Esophagus muscularis mucosa (tissue), 4 donors: ENCODE measurements at places on chromosomes 2 and 18. TPM values are rescaled to one million over a fixed set of nuclear protein-coding genes. Genes with fewer than 3 reads are reported as not detected.

ICA1L gene
- 9.6 TPM for total RNA-seq

GRCh38 chr2:240985881-240986786 lies 12.3 kb upstream of the SNED1 start:
- DNase-seq, result no peak

DNA sequence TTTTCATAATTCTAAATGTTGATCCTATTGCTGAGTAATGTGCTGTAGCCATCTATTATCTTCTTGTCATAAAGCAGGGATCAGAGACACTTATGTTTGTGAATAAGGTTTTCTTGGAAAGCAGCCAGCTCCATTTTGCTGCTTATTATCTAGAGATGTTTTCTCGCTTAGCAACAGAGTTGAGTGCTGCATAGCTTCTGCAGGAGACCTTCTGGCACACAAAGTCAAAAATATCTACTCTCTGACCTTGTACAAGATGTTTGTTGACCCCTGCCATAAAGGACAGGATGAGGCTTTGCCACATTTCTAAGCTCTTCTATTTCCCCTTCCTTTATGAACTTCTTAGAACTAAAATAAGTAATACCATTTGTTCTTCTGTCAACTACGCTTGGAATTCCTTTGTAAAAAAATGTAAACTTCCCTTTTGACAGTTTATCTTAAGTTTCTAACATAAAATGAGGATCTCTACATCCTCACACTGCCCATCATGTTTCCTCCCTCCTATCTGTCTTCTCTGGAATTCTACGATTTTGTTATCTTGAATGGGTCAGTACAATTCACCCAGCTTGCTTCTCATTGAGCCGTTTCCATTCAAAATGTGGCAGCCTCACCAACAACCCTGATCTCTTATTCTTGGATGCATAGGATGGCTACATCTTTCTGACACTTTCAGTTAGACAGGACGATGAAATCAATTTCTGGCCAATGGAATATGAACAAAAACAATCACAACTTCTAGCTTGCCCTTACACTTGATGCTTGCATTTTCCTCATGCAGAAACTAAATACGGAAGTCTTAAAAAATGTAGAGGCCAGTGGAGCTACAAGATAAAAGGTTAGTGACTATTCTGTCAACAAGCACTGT lies 1377.0 kb downstream of the SUCLG1 start:
- DNase-seq, result no peak

DNA sequence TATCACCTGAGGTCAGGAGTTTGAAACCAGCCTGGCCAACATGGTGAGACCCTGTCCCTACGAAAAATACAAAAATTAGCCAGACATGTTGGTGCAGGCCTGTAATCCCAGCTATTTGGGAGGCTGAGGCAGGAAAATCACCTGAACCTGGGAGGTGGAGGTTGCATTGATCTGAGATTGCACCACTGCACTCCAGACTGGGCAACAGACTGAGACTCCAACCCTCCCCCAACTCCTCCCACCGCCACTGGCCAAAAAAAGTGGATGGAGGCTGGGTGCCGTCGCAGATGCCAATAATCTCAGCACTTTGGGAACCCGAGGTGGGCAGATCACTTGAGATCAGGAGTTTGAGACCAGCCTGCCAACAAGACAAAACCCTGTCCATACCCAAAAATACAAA lies 10.1 kb upstream of the SPIRE1 start:
- DNase-seq, result no peak

DNA sequence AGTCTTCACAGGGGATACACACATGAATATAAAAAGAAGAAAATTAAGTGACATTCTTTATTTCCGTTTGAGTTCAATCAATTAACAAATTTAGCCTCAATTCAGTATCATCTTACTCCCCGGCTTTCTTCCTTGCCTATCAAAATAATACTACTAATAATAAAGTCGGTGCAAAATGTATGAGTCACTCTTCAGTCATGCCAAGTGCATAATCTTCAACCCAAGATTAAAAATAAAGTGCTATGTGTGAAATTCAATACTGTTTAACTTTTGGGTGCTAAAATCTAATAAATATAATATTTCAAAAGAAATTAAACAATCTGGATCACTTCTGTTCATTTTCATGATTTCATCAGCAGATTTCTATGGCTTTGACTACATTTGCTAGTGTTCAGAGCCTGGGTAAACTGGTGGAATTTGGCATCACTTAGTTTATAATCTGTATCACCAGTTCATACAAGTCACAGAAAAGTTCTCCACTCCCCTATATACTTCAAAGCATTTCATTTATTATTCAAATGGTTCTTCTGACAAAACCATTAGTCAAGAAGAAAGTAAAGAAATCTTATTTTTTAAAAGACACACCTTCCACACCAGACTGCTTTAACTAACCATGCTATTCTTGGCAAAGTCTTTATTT lies 183.6 kb downstream of the THADA start:
- DNase-seq, result no peak

VAMP5 gene
- total RNA-seq, result 39.3 TPM
